Glomerular endothelial cell (primary cell): ENCODE measurements at places on chromosomes 16 and 17. TPM values are rescaled to one million over a fixed set of nuclear protein-coding genes. Genes with fewer than 3 reads are reported as not detected.

Gene RCVRN
- total RNA-seq = not detected in 2 replicates

Gene GRAPL
- total RNA-seq = 5.7 and 58.6 TPM in 2 replicates

Gene KRT9
- total RNA-seq = not detected in 2 replicates

Gene DPEP2
- total RNA-seq = 0.23 TPM in 1 of 2 replicates, not detected in the other

Gene TRIM16
- total RNA-seq = 60.3 and 76.9 TPM in 2 replicates

Gene METTL23
- 23.8 and 33.6 TPM in 2 replicates for total RNA-seq

DNA sequence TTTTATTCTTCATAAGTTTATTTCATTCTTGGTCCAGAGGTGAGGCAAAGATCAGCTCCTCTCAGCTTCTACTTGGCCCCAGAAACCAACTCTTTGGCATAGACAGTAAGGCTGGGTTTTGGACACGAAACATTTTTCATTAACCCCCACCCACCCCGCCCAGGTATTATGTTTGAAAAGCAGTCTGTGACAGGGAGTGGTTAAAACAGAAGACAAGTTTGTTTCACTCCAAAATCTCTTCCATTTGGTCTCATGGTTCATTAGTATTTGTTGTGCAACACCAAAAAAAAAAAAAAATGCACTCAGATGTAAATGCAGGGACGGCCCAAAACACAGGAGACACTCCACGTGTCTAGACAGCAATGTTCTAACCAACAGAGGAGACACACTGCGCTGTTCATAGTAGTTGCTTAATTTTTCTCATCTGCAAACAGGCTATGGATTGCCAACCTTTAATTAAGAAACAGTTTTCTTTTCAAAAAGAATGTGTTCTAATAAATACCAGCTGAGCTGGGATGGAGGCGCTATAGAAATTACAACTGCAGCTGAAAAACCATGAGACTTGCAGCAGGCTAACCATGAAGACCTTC lies 39.8 kb upstream of the MMP2 start:
- DNase-seq = no peak

GRCh38 chr17:58204796-58205195 lies 12.3 kb downstream of the EPX start:
- DNase-seq = no peak

DNA sequence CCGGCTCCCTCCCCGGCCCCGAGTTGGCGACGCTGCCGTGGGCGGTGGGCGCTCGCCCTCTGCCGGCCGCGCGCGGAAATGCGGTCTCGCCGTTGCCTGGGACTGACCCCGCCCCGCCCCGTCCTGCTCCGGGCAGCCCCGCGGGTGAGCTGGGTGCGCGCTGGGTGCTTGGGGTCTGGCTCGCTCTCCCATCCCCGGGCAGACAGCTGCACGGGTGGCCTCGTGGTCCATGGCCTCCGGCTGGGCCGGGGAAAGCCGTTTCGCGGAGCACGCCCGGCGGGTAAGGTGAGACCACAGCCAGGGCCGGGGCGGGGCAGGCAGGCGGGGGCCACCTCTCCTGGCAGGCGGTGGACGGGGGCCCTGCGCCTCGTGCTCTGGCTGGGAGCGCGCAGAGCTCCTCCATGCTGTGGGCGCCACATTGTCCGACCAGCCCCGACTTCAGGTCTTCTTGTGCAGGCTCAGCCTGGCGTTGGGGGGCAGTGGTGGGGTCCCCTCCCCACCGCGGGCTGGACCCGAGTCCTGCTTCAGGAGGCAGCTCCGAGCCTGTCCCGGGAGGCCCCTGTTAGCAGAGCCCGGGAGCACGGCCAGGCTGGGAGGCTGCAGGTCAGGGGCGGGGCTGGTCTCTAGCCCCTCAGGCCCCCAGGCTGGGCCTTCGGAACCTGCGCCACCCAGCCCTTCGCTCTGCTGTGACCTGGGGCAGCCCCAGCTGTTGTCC lies 7.0 kb upstream of the C1QTNF8 start:
- DNase-seq = no peak

DNA sequence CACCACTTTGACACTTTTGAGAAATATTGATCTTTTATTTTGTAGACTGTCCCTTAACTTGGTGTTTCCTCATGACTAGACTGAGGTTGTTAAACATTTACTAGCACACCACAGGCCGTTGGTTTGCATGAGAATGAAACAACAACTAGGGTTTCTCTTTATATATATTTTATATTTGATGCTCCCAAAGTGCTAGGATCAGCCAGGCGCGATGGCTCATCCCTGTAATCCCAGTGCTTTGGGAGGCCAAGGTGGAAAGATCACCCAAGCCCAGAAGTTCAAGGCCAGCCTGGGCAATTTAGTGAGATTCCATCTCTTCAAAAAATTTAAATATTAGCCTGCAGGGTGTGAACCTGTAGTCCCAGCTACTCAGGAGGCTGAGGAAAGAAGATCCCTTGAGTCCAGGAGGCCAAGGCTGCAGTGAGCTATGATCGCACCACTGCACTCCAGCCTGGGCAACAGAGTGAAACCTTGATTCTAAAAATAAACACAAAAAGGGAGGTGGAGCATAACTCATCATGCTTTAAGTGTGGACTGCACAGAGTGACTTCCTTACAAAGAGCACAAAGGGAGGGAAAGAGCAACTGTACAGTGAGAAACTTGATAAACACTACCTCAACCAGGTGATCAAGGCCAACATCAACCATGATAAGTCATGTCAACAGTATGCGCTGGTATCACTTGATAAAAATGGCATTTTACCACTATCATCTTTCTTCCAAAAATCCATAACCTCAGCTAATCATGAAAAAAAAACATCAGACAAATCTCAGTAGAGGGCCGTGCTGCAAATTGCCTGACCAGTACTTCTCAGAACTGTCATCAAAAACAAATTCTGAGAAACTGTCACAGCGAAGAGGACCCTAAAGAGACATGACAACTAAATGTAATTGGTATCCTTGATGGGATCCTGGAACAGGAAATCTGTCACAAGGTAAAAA lies 72.8 kb upstream of the ATF7IP2 start:
- no peak for DNase-seq

- DNase-seq = no peak
Measured at GRCh38 chr16:72278301-72278700, 106.3 kb upstream of the PMFBP1 start.

- no peak for DNase-seq
Measured at GRCh38 chr17:69523244-69523861, 108.9 kb downstream of the MAP2K6 start.

DNA sequence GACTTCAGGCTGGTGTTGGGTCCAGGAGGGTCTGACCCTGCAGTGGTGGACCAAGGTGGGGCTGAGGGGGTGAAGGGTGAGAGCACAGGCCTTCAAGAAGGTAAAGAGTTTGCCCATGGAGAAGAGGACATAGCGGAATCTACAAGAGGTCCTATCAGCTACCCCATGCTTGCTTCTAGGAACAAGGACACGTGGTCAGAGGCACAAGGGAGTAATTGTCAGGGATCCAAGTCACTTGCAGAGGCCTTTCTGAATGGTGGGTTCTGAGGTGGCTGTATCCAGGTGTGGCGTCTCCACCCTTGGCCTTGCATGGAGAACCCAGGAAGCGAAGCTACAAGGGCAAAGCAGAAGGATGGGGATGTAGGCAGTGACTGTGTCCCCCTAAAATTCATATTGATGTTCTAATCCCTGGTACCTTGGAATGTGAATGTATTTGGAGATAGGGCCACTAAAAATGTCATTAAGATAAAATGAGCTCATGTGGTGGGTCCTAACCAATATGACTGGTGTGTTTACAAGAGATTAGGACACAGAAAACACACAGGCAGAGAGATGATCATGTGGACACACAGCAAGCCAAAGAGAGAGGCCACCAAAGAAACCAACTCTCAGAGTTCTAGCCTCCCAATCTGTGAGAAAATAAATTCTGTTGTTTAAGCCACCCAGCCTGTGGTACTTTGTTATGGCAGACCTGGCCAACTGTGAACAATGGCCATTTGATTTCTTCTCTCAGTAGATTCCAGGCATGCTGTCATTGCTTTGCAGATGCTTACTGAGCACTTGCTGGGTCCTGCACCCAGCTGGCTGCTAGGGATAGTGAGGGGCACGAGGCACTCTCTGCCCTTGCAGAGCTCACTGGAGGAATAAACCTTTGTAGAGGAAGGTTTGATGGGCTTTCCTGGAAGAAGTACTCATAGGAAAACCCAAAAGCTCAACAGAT lies 75.8 kb downstream of the UTP18 start:
- DNase-seq = no peak

DNA sequence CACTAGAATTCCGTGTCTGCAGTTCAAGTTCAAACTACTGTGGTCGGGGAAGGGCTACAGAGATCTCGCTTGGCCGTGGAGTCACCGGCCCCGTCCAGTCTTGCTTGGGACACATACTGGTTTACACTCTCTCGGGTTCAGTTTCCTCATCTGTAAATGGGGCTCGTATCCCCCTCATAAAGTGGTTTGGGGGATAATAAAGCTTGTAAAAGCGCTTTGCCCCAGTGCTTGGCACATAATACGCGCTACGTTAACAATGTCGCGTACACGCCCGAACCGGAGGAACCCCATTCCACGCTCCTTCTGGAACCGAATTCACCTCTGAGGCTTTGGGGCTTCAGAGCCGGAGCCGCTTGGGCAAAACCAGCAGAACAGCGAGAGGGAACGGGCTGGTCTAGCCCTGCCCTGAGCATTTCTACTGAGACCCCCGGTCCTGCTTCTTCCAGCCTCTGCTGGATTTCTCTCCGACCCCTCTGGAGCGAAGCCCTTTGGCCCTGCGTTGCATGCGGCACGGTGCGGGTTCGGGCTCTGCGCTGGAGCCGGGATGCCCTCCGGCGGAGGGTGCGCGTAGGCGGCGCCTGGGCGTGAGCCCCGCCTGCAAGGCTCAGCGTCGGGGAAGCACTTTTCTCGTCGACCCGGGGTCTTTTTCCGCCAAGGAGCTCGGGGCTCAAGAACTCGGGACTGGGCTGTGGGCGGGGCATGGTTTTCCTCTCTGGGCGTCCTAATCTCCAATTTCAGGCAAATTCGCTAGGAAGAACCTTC lies 26.1 kb upstream of the HOXB13 start:
- DNase-seq = no peak

DNA sequence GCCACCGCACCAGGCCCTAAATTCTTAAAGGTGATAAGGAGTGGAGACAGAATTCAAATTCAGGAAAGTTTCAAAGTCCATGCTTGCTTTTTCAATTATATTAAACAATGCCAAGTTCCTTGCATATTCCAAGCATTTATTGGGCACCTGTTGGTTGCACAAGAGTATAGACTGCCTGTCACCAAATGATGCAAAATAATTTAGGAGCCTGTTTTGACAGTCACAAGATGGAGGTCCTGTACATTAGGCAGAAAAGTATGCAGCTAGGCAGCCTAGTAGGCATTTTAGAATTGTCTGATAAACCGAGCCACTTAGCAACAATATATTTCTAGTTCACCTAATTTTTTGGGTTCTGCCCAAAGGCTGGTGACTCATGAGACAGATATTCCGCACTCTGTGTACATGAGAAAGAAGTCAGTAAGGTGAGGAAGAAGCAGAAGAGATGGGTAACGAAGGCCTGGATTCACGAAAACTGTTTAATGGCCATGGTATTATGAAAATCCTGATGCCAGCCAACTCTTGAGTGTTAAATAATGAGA lies 7.3 kb downstream of the ACACA start:
- no peak for DNase-seq

DNA sequence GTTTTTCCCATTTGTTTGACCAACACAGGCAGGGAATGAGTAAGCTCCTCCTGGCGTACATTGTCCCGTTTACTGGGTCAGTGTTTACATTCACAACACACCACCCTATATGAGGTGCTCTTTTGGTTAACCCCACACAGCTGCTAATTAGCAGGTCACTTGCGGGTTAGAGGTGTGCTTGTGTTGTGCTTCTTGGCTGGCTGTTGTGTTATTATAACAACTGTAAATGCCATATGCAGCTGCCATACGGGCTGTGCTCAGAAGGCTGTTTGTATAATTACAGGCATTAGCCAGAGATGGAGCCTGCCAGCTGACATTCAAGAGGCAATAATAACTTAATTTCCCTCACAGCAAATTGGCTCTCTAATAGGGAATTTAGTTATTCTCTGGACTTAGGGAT lies 205.1 kb upstream of the ELAC2 start:
- DNase-seq = no peak
